GF-D8 (cell line): ENCODE measurements at places on chromosomes 1 and 21.
A peak's percentile ranks its signal among the peaks of the same experiment; 100 is the strongest.

GRCh38 chr1:247077213-247077612 is 1.4 kb downstream of the ZNF670 start:
- DNase-seq = no peak

- DNase-seq = no peak
Measured at GRCh38 chr1:90768826-90769225, 51.7 kb upstream of the BARHL2 start.

- no peak for DNase-seq
Measured at GRCh38 chr1:156624814-156625435, 5.7 kb downstream of the HAPLN2 start.

GRCh38 chr21:14119038-14119437 is 91.7 kb downstream of the LIPI start:
- DNase-seq = no peak

DNA sequence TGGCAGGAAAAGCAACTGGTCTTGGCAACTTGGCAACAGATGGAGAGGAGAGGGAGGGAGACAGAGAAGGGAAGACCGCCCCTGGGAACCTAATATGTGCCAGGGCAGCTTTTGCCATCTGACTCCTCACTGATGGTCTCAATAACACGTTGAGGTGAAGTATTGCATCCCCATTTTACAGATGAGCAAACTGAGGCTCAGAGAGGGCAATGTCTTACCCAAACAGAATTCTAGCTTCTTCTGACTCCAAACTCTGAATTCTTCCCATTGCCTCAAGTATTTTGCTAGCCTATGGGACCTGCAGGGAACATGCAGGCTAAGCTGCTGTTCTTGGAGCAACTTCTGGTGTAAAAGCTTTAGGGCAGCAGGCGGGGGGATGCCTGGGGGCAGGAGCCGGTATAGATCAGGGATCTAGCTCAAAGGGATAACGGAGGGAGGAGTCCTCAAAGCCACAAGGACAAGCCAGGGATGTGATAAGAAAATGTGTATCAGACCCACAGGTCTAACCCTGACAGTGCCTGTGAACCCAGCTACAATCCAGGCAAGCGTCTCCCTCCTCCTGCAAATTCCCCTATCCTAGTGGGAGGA is 7.2 kb upstream of the GUCA2A start:
- DNase-seq = no peak

- no peak for DNase-seq
Measured at GRCh38 chr1:46131712-46132528, 509 bp downstream of the PIK3R3 start.

- DNase-seq = no peak
Measured at GRCh38 chr1:247962911-247963588, 2.0 kb upstream of the OR2AK2 start.

DNA sequence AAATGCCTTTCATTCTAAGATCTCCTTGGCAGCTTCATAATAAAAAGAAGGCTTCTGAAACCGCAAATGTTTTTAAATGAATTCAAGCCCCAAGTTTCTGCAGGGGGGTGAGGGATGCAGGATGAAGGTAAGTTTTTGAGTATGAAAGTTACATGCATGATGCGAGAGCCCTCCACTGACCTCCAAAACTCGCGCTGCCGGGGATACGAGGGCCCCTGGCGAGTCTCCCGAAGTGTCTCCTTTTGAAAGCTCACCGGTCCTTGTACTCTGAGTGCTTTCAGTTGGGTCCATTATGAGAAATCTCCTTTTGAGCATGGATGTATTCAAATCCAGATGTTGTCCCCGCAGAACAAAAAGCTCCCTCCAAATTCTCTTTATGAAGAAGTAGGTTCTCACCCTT is 18.9 kb upstream of the ZC3H12A start:
- DNase-seq = no peak

- no peak for DNase-seq
Measured at GRCh38 chr1:8018492-8019228, 7.4 kb downstream of the ERRFI1 start.

GRCh38 chr1:113670650-113671049 is 88.6 kb downstream of the PHTF1 start:
- no peak for DNase-seq

GRCh38 chr1:14553711-14554110 is 44.8 kb upstream of the KAZN start:
- no peak for DNase-seq

GRCh38 chr1:21876267-21876666 is 60.8 kb downstream of the HSPG2 start:
- DNase-seq = no peak

GRCh38 chr1:213876531-213876930 is 111.2 kb upstream of the PROX1 start:
- DNase-seq = no peak

- no peak for DNase-seq
Measured at GRCh38 chr1:96596226-96596922, 125.2 kb upstream of the PTBP2 start.

- DNase-seq = no peak
Measured at GRCh38 chr1:214403431-214403830, 122.5 kb downstream of the SMYD2 start.

GRCh38 chr1:176391621-176392020 is 71.4 kb upstream of the PAPPA2 start:
- no peak for DNase-seq

GRCh38 chr1:40361637-40362036 is 11.9 kb upstream of the SMAP2 start:
- DNase-seq = no peak

- DNase-seq = no peak
Measured at GRCh38 chr1:8364528-8365442, 46.9 kb downstream of the SLC45A1 start.

- DNase-seq = no peak
Measured at GRCh38 chr21:16004086-16004485, 274.3 kb downstream of the USP25 start.

- no peak for DNase-seq
Measured at GRCh38 chr21:32532636-32533035, 52.7 kb downstream of the TCP10L start.

DNA sequence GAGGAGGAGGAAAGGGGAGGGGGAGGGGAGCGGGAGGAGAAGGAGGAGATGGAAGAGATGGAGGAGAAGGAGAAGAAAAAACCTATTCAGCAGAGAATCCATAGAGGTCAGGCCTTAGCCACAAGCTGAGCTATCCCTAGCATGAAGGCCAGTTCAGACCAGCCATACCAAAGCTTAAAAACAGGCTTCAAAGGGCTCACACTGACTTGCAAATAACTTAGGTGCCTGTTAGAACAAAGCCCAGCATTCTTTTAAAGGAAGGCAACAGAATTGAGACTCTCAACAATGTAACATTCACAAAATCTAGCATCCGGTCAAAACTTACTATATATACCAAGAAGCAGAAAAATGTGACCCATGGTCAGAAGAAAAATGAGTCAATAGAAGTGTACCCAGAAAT is 43.6 kb upstream of the IFFO2 start:
- no peak for DNase-seq

DNA sequence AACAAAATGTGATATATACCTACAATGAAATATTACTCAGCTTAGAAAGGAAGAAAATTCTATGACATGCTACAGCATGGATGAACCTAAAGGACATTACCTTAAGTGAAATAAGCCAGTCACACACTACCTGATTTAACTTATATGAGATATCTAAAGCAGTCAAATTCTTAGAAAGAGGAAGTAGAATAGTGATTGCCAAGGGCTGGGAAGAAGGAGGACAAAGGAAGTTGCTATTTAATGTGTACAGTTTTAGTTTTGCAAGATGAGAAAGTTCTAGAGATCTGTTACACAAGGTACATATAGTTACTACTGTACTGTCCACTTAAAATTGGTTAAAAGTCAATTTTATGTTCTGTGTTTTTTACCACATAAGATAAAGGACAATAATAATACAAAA is 87.5 kb upstream of the KCTD3 start:
- peak; percentile 55 for DNase-seq

GRCh38 chr1:245215071-245215470 is 60.3 kb downstream of the KIF26B start:
- no peak for DNase-seq

GRCh38 chr1:181318858-181319235 is 164.5 kb upstream of the CACNA1E start:
- no peak for DNase-seq
